Stimulated activated CD4-positive, alpha-beta T cell treated with anti-CD3 and anti-CD28 coated beads, Interleukin-12 subunit alpha, Interleukin-12 subunit beta, amount 100 ng/mL, for 4 hours (primary cell): ENCODE measurements at places on chromosomes 7 and 10.

DNA sequence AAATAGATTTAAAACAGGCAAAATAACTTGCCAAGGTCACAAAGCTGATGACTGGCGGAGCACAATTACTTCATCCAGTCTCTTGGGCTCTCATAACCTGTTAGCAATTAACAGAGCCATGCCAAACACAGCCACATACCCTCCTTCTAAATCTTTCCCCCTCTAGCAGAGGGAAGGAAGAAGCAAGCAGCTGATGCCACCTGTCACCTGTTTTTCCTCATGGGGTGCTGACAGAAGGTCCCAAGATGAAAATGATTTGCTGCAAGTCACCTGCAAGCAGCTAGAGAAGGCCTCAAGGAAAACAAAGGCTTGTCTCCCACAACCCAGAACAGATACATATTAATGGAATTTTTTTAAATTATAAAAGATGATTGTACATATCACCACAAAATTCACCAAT lies 117.8 kb downstream of the GFRA1 start:
- no peak for DNase-seq

DNA sequence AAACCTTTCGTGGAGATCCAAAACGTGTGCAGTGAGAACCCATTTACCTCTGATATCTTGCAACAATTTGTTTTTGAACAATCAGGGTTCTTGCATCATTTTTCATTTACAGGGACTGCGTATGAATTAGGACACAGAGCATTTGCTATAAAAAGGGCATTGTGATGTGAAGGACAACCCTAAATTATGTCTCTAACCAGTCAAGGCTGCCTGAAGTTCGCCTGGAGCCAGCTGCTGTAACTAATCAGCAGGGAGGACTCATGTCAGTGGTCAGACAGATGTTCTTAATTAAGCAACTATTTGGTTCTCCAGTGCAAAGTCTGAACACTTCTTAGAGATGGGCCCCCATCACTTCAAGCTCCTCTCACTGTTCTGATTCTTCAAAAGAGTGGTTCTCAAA lies 674.8 kb downstream of the KCNMA1 start:
- no peak for DNase-seq

DNA sequence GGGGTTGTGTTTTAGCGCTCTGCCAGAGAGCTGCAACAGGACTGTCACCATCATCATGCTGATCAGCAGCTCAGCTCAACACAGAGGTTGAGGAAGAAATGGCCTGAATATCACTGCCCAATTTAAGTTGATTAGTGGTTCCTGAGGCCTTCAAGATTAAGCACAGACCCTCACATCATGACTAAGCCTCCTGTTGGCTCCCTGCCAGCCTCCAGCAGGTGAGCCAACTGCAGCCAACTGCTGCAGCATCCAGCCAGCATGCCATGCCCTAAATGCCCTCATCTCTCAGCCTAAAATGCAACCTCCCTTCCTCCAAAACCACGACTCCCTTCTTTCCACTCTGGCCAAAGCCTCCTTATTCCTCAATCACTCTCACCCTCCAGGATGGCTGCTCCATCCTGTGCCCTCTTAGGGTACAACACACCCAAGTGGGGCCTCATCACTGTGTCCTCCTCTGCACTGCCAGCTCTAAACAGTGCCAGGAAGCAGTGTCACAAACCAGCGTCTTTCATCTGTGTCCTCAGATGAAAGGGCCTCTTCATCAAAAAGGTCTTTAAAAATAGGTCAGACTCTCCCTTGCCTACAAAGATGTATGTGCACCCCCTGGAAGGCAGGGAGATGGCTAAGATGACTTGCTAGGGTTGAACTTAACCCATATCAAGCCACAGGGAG lies 259.3 kb downstream of the ZEB1 start:
- DNase-seq = no peak

- DNase-seq = no peak
Observed at GRCh38 chr10:22621726-22622125, 92.7 kb downstream of the PIP4K2A start.

DNA sequence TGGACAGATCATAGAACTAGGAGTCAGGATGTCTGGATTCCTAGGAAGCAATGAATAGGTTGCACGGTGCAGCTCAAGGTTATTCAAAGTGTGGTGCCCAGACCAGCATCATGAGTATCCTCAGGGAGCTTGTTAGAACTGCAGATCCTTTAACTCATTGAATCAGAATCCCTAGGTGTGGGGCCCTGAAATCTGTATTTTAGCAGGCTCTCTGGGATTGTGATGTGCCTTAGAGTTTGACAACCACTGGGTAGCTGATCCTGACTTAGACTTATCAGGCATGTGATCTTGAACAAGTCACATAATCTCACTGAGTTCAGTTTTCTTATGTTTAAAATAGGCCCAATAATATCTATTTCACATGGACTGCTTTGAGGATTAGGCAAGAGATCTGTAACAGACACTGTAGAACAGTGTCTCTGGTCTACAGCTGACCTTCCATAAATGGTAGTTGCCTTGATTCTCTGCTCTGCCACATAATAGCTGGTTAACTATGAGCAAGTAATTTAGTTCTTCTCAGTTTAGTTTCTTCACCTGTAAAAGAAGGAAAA lies 46.4 kb upstream of the ATRNL1 start:
- no peak for DNase-seq

DNA sequence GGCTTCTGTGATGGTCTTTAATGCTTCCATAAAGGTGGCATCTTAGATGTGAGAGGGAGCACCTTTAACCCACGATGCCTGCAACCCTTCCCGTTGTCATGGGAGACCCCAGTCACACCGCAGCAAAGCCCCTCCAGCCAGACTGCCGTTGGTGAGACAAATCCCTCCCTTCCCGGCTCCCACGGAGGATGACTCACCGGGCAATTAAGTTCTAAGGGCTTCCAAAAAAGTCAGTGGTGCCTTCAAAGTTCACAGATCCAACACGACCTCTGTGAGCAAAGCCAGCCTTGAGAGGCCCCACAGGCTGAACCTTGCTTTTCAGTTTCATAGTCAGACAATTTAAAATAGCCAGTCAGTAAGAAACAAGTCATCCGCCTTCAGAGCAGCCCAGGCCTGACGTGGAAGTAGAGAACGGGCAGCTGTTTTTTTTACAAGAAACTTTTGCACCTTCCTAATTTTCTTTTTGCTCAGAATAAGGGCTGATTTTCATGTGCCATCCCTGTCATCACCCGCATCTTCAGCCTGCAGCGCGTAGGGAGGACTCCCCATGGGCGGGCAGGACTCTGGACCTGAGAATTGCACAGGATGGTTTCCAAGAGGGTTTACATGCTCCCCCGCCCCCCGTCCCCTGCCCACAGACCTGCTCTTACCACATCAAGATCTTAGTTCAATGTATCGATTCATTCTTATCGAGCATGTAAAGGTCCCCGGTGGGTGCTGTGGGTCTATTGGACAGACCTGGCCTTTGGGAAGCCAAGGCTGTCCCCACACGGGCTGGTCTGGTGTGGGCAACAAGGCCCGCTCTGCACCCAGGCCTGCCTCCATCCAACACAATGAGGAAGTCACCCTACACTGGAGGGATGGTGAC lies 333.9 kb downstream of the DNAJB6 start:
- no peak for DNase-seq

DNA sequence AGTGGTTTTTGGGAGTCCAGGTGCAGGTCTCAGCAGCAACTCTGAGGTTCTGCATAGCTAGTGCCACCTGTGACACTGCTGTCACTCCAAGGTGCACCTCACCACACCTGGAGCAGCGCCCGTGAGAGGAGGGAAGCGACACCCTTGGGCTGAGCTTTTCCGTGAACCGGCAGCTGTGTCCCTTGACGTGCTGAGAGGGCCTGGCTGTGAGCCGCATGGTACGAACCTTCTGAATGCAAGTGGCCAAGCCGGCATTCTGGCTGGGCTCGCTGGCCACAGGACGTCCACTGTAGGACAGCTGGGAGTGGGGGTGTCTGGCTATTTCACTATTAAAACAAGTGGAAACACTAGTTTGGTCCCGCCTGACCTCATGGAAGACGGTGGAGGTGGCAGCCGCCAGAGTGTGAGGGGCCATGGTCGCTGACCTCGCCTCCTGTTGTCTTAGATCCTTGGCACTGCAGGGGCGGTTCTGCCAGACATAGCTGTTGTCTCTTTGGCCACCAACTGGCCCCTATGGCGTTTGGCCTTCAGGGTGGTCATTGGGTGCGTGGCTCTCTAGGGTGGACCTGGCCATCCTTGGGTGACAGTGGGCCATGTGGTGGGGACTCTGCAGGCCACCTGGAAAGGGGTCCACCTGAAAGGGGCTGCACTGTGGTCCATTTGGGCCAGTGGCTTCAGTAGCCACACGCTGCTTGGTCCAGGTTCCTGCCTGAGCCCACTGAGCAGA lies 12.9 kb downstream of the INPP5A start:
- no peak for DNase-seq

GRCh38 chr10:126969310-126969709 lies 64.1 kb downstream of the DOCK1 start:
- no peak for DNase-seq

- DNase-seq = no peak
Observed at GRCh38 chr10:61390851-61391250, 62.3 kb downstream of the TMEM26 start.

- no peak for DNase-seq
Observed at GRCh38 chr10:63866747-63867140, 345.5 kb downstream of the REEP3 start.

- DNase-seq = no peak
Observed at GRCh38 chr10:14106828-14107227, 223.9 kb downstream of the FRMD4A start.

DNA sequence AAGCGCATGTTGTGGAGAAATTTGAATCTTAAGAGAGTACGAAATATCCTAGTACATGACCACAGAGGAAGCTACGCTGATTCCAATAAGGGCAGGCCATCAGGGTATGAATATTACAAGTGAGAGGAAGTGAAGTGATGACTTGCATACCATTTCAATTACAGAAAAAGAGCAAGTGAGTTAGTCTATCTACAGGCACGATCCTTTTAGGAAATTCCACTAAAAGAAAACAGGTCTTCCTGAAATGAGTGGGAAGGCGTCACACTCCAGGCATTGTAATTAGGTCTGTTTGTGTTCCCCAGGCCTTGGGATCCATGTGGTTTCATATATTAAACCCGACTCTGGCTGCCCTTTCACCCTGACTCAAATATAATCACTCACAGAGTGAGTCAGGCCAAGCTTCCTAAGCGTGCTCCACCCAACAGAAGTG lies 152.5 kb downstream of the SEMA3A start:
- no peak for DNase-seq

DNA sequence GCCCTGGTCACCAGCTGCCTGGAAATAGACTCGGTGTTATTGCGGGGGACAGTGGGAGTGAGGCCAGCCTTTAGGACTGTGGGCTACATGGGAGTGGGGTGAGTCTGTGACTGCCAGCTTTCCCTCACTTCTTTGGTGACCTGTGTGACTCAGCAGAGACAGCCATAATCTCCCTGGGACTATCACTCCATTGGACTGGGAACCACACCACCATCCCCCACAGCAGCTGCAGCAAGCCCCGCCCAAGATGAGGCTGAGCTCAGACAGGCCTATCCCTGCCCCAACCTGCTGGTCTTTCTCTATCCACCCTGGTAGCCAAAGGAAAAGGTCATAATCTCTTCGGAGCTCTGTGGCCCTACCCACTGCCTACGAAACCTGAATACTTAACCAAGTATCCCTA lies 263.2 kb downstream of the FZD1 start:
- no peak for DNase-seq

DNA sequence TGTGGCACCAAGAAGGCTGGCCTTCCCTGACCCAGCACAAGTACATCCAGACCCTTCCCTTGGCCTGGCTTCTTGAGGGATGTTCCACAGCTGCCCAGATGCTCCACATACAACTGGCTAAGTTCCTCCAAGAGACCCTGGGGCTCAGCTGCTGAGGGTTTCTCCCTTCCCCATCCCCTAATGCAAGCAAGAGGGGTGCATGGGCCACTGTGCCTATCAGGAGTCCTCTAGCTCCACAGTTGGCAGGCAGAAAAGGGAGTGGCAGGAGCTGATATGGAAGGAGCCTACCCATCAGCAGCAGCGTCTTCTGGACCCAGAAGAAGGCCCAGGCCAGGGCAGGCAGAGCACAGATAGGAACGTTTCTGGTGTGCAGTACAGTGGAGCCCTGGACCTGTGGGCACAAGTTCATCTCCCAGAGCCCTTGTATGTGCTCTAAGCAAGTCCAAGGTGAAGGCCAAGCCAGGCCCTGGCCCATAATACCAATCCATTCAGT lies 26.2 kb downstream of the VSIR start:
- no peak for DNase-seq

- DNase-seq = no peak
Observed at GRCh38 chr7:73354821-73355220, 26.9 kb downstream of the FKBP6 start.

- DNase-seq = no peak
Observed at GRCh38 chr7:2941216-2941859, 97.2 kb upstream of the GNA12 start.

DNA sequence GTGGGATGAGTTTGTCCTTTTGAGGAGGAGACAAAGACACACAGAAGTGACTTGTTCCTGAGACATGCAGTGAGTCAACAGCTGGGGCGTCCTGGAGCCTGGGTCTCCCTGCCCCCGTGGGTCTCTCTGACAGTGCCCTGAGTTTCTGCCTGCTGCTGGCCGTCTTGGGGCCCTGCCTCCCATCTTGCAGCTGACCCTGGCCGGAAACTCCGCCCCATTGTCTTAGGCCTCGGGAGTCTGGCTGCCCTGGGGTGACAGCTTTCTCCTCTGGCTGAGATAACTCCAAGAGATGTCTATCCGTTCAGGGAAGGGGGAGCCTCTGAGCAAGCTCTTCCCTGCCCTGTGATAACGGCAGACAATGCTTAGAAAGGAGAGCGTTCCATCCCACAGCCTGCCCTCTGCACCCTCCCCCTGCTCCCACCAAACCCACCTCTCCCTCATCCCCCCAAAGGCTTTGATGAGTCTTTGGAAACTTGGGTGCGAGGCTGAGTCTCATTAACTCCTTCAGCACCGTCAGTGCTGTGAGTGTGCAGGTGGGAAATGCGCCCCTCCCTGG lies 69.5 kb upstream of the PODXL start:
- no peak for DNase-seq

DNA sequence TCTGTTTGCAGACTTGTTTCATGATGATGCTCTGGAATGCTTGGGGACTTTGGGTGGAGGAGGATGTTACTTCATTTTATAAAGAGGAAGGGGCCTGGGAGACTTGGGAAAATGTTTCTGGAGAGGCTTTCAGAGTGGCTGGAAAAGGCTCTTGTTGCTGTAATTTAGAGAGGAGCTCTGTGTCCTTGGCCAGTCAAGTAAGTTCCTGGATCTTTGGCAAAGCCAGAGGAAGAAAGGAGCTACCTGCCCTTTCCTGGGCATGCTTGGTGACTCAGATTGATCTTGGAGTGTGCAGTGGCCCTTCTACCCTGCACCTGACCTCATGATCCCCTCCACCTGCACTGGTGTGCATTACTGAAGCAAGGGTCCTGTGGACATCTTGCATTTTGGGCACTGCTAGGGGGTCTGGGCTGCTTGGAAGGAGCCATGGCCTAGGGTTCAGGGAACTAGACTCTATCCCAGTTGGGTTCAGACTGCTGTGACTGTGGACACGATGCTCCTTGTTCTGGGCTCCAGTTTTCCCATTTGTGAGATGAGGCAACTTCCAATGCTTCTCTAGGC lies 56.1 kb downstream of the ADCYAP1R1 start:
- no peak for DNase-seq

DNA sequence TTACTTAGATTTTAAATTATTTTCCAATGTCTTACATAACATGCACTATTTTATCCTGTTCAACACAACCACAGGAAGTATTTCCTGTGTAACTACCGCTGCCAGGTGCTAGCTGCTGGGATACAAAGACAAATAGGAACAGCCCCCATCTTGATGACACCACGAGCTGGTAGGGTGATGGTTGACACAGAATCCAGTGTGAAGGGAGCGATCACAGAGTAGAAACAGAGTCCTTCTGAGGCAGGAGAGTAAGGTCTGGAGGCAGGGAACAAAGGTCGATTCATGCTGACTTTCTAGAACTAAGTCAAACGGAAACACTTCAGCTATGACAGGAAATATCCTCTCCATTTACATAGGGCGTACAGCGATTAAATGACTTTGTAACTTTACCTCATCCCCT lies 232.3 kb downstream of the ADAM12 start:
- no peak for DNase-seq
